Activated CD4-positive, alpha-beta memory T cell treated with anti-CD3 and anti-CD28 coated beads for 36 hours (primary cell): ENCODE measurements at places on chromosomes 11 and 22. TPM values are rescaled to one million over a fixed set of nuclear protein-coding genes. Genes with fewer than 3 reads are reported as not detected.
A peak's percentile ranks its signal among the peaks of the same experiment; 100 is the strongest.

DNA sequence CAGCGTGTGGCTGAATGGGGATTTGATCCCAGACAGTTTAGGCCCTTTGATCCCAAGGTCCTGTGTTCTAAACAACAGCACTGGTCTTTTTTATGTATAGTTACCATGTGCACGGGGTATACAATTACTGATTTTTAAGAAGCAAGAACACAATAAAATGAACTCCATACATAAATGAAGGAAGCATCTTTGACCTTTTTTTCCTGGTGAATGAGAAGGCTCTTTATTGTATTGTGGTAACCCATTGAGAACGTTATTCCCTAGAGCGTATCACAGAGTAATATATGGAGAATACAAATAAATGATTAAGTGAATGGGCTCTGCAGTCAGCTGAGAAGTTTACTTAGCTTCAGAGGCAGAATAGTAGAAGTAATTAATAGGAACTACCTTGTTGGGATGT is 563.6 kb downstream of the NTM start:
- no peak for DNase-seq

Gene SPECC1L
- total RNA-seq, result 34.3 TPM

DNA sequence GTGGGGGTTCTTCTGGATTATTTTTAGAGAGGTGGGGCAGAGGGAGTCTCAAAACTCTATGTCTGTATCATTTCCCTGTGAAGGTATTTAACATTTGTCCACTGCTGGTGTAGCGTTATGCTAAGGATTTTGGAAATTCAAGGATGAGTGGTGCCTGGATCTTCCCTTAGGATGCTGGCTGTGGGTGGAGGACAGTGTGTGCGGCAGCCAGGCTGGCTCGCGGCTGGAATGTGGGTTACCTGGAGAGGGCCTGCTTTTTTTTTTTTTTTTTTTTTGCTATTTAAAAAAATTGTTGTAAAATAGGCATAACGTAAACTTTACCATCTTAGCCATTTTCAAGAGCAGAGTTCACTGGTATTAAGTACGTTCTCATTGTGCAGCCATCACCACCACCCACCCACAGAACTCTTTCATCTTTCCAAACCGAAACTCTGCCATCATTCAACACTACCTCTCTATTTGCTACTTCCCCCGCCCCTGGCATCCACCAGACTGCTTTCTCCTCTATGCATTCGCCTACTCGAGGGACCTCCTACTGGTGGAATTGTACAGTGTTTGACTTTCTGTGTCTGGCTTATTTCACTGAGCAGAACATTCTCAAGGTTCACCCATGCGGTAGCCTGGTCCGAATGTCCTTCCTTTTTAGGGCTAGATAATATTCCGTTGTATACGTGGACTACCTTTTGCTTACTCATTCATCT is 67.1 kb downstream of the PARVB start:
- DNase-seq, result peak; percentile 62

Gene VPREB3
- not detected for total RNA-seq

Gene CRYAB
- not detected for total RNA-seq

Gene FAM181B
- total RNA-seq, result not detected
